Effector memory CD4-positive, alpha-beta T cell (primary cell): ENCODE measurements at places on chromosomes 16 and 17.

DNA sequence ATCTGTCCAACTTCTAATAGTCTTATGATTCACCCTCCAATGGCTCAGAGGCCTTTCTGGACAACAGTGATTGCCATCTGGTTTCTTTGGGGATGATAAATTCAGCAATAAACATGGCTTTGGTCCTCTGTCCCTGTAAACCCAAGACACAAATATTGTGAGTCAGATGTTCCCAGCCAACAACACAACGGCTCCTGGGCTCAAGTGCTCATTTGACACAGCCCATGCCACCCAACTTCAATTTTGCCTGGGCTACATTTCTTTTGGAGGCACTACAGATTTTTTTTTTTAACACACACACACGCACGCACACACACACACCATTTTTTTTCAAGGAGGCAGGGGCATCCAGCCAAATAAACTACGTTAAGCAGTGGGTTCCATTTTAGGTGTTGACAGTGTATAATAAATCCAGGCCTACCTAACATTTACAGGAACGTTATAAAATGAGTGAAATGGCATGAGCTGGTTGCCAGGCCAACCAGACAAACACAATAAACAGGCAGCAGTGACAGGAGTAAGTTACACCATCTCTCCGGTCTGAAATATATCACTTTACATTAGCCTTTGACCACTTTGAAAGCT, 939.9 kb upstream of the SOX9 start:
- no peak for DNase-seq
- H3K4me1 ChIP-seq = no peaks in the 10 kb centered on the region
- H3K27ac ChIP-seq = no peak overlapping the region
- H3K4me3 ChIP-seq = no peak overlapping the region

DNA sequence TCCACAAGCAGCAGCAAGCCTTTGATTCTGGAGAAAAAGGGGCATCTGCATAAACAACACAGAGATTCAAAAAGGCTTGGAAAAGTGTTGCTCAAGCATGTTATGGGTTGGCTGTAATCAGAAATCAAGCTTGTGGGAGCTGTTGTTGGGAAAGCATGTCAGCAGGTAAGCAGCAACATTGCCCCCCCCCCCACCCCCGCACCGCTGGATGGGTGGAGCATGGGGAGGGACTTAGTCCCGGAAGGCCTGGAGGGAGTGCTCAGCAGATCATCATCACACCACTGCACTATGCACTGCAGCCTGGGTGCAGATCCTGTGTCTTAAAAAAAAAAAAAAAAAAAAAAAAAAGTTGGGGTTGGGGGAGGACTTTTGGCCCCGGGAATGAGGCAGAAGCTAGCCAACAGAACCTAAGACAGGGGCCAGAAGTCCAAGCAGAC, 16.8 kb upstream of the AKAP1 start:
- no peak for DNase-seq
- no peaks in the 10 kb centered on the region for H3K4me1 ChIP-seq
- H3K27me3 ChIP-seq = no peaks in the 10 kb centered on the region
- no peaks in the 10 kb centered on the region for H3K36me3 ChIP-seq

GRCh38 chr17:65690626-65691310, 129.3 kb upstream of the AXIN2 start:
- no peaks in the 10 kb centered on the region for H3K27me3 ChIP-seq
- H3K36me3 ChIP-seq = no peaks in the 10 kb centered on the region
- H3K4me3 ChIP-seq = no peak overlapping the region
- no peak for DNase-seq
- no peak overlapping the region for H3K27ac ChIP-seq

DNA sequence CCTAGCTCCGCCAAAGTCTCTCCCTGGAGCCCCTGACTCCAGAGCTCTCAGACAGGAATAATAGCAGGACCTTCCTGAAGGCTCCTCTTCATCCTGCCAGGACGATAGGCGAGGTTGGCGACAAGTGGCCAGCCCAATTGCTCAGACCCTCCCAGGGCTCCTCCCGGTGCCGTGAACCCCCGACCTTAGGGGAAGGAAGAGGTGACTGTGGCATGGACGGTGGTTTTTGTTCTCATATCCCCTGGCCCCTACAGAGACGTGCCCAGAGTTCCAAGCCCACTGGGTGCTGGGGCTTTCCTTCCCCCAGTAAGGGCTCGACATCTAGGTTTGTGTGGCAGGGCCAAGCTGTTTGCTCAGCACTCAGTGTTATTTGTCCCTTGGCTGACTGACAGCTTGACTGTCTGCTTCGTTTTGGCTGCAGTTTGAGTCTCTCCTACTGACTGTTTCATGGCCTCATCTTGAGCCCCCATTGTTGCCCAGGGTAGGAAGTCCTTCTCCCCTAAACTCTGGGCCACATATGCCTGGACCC, 4.6 kb upstream of the ADCY7 start:
- H3K4me1 ChIP-seq = peaks cover 15% of the 10 kb centered on the region
- no peak overlapping the region for H3K27ac ChIP-seq
- no peaks in the 10 kb centered on the region for H3K36me3 ChIP-seq

DNA sequence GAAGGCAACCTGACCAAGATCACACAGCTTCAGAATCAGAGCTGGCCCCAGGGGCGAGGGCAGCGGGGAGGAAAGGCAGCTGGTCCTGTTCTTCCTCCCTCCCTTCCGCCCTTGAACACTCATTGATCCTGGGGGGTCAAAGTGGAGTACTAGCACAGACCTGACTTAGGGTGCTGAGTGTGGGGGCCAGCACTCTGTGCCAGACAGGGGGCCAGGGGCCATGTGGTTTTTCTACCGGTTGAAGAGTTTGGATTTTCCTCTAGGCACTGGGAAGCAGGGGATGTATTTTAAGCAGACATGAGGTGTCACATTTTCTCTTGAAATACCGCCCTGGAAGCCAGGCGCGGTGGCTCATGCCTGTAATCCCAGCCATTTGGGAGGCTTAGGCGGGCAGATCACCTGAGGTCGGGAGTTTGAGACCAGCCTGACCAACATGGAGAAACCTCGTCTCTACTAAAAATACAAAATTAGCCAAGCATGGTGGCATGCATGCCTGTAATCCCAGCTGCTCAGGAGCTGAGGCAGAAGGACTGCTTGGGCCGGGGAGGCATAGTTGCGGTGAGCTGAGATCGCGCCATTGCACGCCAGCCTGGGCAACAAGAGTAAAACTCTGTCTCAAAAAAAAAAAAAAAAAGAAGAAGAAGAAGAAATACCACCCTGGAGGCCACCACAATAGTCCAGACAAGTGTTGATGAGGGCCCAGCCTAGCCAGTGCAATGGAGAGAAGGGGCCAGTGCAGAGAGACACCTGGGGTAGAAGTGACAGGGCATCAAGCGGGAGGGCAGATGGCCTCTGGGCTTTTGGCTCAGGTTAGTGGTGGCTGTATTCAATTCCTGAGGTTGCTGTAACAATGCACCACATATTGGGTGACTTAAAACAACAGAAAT, 15.3 kb downstream of the OSBPL7 start:
- no peak overlapping the region for H3K4me3 ChIP-seq
- no peak for DNase-seq
- H3K36me3 ChIP-seq = peaks cover 37% of the 10 kb centered on the region
- H3K27me3 ChIP-seq = no peaks in the 10 kb centered on the region

DNA sequence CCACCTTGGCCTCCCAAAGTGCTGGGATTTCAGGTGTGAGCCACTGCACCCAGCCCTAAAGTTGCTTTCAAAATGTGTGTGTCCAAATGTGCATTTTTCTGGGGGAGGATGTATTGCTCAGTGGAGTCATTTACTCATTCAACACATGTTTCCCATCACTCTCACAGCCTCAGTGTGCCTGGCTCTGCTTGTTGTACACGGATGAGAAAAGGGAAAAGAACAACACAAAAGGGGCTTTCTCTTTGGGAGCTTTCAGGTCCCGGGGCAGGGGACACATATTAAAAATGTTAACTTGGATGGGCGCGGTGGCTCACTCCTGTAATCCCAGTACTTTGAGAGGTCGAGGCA, 1.7 kb upstream of the PPL start:
- no peaks in the 10 kb centered on the region for H3K36me3 ChIP-seq
- no peak overlapping the region for H3K4me3 ChIP-seq
- H3K4me1 ChIP-seq = peaks cover 7% of the 10 kb centered on the region
- no peaks in the 10 kb centered on the region for H3K27me3 ChIP-seq
- no peak overlapping the region for H3K27ac ChIP-seq

DNA sequence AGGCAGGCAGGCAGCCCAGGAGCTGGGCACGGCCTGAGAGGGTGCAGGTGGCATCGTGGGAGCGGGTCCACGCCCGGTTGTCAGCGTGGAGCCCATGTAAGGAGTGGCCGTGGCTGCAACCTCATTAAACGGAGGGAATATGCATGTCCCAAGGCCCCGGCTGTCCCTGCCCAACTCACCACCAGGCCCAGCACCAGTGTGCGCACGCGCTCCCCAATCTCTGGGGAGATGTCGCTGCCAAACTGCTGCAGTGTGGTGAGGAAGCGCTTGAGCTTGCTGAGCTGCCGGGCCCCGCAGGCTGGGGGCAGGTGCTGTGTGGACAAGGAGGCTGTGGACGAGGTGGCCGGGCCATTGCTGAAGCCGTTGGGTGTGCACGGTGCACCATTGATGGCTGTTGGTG, 25.6 kb upstream of the PABPN1L start:
- H3K27ac ChIP-seq = no peak overlapping the region
- no peak overlapping the region for H3K4me3 ChIP-seq
- no peaks in the 10 kb centered on the region for H3K4me1 ChIP-seq
- DNase-seq = no peak
- no peaks in the 10 kb centered on the region for H3K36me3 ChIP-seq
- H3K27me3 ChIP-seq = no peaks in the 10 kb centered on the region

DNA sequence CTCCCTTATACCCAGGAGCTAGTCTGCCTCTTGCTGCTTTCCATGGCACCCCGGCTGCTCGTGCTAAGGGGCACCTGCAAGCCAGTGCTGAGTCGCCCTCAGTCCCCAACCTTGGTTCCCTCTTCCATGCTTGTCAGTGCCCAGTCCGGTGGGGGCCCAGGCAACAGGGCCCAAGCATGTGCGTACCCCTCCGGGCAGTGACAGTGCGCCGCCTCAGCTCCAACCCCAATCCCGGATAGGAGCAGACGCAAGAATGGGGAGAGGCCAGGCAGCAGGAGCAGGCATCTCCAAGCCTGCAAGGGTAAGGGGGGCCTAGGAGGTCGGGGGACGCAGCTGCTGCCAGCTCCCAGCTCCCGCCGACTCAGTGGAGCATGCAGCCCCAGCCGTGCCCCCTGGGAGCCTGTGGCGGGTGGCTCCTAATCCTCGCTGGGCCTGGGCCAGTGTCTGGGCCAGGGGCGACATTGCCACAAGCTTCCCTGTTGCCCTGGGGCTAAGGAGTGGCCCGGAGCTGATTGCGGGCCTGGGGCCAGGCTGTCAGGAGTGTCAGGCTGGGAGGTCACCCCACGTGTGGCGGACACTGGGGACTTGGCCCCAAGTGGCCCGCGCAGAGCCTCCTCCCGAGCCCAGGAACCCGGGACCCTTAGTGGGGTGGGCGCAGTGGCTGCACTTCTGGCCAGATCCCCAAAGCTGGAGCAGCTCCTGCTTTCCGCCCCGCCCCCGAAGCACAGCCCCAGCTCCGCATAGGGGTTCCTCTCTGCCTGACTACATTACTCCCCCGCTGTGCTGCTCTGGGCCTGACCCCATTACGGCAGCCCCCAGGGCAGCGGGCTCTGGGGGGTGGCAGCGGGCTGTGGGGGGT, 9.8 kb downstream of the CPD start:
- H3K36me3 ChIP-seq = peaks cover 10% of the 10 kb centered on the region
- DNase-seq = no peak
- H3K27ac ChIP-seq = no peak overlapping the region
- no peaks in the 10 kb centered on the region for H3K4me1 ChIP-seq

DNA sequence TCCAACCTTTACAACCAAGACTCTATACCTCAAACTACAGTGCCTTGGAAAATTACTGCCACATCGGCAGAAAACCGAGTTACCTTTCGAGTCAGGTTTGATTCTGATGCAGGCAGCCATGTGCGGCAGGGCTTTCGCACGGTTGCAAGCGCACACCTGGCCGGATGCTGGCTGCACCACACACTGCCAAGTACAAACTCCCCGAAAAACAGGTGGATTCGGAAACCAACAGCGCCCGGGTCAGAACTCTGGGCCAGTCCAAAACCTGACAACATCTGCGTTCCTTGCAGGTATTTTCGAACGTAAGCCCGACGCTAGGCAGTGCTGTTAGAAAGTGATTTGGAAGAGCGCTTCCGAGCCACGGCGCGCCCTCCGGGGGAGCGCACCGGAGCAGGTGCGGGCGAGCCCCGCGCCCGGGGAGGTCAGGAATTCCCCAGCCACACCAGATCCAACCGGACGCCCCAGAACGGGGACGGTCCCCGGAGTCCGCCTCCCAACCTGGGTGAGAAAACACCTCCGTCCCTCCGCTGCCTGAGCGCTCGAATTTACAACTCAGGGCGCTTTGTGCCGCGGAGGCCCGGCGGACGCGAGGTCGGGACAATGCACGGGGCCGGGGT, 1.2 kb downstream of the USP7 start:
- DNase-seq = peak; percentile 51
- peak overlapping the region; percentile 69 for H3K4me3 ChIP-seq
- no peaks in the 10 kb centered on the region for H3K27me3 ChIP-seq
- H3K4me1 ChIP-seq = peaks cover 50% of the 10 kb centered on the region

- H3K27ac ChIP-seq = no peak overlapping the region
- no peaks in the 10 kb centered on the region for H3K36me3 ChIP-seq
- DNase-seq = no peak
- H3K4me1 ChIP-seq = peaks cover 38% of the 10 kb centered on the region
- H3K27me3 ChIP-seq = no peaks in the 10 kb centered on the region
These were observed 17.6 kb upstream of the ABR start for GRCh38 chr17:1197379-1197778.

GRCh38 chr16:17312094-17312710, 158.6 kb downstream of the XYLT1 start:
- no peak for DNase-seq
- H3K4me3 ChIP-seq = no peak overlapping the region
- peaks cover 5% of the 10 kb centered on the region for H3K4me1 ChIP-seq
- H3K36me3 ChIP-seq = no peaks in the 10 kb centered on the region
- no peaks in the 10 kb centered on the region for H3K27me3 ChIP-seq

- peak overlapping the region; percentile 94 for H3K4me3 ChIP-seq
- peak; percentile 3 for DNase-seq
- peaks cover 11% of the 10 kb centered on the region for H3K36me3 ChIP-seq
These were observed 729 bp downstream of the DDX28 start for GRCh38 chr16:68022278-68022727.

DNA sequence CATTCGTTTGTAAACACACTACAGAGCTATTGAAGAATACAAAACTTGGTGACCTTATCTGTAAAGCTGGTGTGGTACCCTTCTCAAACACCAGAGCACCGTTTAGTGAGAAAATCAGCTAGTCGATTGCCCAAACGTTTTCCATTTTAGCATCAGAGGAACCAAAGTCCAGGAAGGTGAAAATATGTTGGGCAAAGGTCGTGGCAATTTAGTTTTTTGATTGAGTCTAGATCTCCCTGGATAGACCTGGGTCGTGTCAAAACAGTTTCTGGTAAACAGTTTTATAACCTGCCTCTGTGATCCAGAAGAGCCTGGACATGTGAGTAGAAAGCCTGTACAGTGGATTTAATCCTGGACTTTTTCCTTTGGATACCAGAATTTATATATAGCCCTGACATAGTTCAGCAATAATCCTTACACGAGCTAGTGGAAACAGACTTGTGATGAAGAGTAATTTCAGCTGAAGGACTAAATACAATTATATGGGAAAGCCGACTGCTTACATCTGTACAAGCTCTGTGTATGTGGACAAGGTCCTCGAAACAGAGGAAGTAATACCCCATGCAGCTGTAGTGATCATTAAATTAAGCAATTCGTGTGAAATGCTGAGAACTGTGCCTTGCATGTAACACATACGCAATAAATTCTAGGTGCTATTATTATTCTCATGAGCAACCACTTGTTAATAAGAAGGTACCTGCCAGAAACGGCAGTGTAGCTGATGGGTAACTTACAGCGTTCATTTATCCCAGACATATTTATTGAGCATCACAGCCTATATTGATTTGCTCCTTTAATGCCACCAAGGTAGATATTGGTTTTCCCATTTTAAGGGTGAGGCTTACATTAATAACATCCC, 72.5 kb downstream of the MAP2K6 start:
- no peaks in the 10 kb centered on the region for H3K27me3 ChIP-seq
- no peak for DNase-seq
- H3K4me3 ChIP-seq = no peak overlapping the region
